AG04449 (cell line): ENCODE measurements at places on chromosomes 7 and 10.

DNA sequence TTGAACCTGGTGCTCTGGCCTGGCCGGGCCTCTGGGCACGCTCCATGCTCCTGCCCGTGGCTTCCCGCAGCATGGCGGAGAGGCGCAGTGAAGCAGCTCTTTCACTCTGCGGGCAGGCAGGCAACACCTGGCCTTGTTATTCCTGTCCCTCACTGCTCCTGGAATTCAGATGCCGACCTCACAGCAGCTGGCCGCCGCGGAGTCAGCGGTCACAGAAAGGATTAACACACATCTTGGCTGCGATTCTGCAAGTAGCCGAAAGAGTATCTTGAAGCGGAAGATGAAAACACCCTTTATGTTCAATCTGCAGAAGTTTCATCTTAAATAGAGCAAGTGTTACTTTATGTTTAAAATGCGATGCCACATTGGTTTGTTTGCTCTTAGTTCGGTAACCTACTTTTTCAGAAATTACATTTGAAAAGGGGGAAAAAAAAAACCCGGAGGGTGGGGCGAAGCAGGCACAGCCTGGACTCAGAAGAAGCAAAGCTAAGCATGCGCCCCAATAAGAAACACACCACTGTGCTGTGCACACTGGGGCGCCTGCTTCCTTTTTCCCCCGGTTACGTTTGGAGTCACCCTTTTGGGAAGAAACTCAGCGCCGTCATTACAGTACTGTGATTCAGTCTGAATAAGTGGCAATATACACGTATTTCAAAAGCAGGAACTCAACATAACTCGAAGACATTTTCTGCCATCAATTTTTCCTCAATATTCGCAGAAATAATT is 42.3 kb downstream of the BRI3 start:
- DNase-seq: no peak

DNA sequence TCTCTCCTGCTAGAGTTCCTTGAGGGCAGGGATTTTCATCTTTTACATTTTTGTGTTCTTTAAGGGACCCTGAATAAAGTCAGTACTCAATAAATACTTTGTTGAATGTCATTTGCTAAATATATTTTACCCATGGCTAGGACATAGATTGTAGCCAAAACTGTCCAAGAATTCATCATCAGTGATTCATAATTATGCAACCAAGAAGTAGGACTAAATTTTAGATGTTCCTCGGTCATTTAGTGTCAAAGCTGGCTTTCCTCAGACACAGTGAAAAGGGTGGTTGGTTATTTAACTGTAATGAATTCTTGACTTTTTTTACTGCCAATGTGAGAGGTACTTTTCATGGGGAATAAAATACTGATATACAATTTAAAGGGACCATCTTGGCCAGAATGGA is 3.3 kb downstream of the NUDT13 start:
- DNase-seq: no peak

DNA sequence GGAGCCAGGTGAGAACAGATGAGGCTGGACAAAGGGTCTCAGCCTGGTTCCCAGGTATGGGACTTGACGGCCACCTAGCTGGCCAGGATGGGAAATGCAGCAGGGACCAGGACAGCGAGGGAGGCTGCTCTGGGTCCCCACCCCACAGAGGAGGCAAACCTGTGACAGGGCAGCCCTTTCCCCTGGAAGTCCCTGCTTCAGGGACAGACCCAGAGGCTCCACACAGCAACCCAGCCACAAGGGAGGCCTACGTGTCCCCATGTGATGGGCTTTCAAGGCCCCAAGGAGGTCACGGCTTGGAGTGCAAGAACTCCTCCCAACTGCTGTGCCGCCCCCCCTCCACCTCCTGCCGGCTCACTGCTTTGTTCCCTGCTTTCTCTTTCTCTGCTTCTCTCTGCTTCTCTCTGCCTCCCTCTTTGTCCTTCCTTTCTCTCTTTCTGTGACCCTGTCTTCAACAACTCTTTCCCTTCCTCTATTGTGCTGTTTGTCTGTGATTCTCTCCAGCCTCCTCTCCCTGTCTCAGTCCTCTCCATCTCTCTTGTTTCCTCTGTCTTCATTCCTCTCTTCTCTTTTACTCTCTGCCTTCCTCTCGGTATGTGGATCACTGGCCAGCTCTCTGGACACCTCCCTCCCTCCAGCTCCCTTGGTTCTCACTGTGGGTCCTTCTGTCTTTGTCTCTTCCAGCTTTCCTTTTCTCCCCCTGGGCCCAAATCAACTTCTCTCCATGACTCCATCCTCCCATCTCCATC is 9.6 kb upstream of the EIF5AL1 start:
- no peak for DNase-seq

GRCh38 chr7:55593515-55594318 is 21.4 kb upstream of the VOPP1 start:
- no peak for DNase-seq

GRCh38 chr10:33113466-33113865 is 155.4 kb upstream of the ITGB1 start:
- no peak for DNase-seq

DNA sequence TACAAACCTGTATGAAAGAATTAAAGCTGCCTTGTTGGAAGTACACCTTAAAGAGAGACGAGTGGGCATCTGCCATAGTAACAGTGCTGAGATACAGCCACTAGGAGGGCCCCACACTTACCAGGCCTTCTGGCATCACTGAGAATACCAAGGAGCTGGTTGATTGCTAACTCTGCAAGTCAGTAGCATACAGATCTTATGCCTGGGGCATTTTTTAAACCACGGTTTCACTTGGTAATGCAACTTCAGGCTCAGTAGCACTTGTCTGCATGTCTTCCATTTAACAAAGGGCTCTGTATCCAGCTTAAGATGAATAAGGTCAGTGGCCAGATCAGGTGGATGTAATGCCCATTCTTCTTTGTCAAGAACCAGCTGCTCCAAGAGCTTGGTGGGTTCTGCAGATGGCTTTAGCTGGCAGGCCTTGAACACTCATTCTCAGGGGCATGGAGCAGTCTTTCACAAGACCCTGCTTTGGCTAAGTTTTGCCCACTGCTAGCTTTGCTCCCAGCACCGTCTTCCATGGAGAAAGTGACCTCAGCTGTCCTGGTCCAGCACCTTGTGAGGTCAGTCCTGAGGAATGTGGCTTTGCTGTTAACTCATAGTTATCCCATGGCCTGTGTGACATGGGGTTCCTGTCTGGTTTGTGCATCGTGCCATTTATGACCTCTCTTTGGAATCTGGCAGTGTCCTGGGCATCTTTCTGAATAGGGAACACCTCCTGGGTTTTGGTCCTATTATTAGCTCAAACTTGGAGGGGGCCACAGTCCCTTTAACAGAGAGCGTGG is 68.1 kb downstream of the BMPER start:
- no peak for DNase-seq

DNA sequence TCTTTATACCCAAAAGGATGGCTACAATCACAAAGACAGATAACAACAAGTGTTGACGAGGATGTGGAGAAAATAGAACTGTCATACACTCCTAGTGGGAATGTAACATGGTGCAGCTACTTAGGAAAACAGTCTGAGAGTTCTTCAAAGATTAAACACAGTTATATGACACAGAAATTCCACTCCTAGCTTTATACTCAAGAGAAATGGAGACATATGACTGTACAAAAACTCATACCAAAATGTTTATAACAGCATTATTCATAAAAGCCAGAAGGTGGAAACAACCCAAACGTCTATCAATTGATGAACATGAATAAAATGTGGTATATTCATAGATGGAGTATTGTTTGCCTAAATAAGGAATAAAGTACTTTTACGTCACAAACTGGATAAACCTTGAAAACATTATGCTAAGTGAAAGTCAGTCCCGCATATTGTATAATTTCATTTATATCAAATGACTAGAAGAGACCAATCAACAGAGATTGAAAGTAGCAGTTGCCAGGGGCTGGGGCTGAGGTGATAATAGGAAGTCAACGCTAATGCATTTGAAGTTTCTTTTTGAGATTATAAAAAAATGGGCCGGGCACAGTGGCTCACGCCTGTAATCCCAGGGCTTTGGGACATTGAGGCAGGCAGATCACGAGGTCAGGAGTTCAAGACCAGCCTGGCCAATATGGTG is 61.6 kb upstream of the SRPK2 start:
- DNase-seq: no peak

DNA sequence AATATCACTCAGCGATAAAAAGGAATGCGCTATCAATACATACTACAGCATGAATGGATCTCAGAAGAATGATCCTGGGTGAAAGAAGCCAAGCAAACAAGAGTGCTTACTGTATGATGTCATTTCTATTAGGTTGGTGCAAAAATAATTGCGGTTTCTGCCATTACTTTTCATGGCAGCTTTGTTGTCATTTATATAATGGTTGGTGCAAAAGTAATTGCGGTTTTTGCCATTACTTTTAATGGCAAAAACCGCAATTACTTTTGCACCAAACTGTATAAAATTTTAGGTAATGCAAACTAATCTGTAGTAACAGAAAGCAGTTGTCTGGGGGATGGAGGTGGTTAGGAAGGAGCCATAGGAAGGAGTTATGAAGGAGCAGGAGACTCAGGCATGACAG is 318.3 kb upstream of the ZMIZ1 start:
- no peak for DNase-seq

DNA sequence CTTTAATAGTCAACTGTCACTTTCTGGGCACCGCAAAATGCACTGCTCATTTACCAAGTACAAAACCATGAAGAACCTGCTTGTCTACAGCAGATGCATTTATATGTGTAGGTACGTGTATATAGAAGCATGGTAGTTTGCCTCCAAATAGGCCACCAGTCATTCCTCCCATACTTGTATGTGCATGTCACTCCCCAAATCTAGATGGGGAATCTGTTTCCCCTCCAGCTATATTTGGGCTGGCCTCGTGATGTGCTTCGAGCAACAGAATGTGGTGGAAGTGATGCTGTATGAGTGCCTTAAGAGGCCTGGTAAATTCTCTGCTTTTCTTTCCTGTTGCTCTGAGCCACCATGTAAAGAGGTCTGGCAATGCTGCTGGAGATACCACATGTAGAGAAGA is 47.1 kb downstream of the PSMC2 start:
- no peak for DNase-seq
